ENCODE measurements at places on chromosomes 13 and 19.

DNA sequence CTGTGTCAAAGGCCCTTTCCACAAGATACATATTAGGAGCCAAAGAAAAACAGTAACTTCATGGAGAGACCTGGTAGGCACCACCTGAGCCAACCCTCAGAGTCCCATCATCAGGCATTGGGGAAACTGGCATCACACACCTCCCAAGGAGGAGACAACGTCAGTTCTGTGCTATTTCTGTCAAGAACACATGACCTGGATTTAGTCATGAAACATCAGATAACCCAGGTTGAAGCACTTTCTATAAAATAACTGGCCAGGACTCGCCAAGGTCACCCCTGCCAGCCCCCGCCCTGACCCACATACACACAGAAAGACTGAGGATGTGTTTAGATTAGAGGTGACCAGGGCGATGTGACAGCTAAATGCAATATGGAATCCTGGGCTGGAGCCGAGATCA lies 35.6 kb downstream of the COL4A1 start:
- no peak for DNase-seq

GRCh38 chr13:46679369-46680120 lies 117.4 kb downstream of the ESD start:
- DNase-seq, result peak; percentile 58

GRCh38 chr13:110319397-110319773 lies 12.3 kb downstream of the COL4A2 start:
- DNase-seq, result no peak

- no peak for DNase-seq
Observed at GRCh38 chr13:31444266-31444856, 244.6 kb downstream of the B3GLCT start.

DNA sequence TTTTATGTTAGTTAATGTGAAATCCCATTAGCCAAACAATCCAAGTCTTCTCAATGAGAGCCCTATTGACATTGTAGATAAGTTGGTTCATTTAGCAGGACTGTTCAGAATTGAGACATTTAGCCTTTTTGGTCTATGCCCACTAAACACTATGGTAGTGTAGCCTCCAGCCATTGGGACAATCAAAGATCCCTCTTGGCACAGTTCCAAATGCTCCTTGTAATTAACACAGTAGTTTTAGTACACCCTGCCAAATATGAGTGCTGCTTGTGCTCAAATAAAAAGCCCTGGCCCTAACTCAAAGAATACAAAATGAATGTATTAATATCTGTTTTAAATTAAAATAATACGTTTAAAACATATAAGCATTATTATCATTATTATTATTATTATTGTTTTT lies 15.4 kb upstream of the FAM216B start:
- DNase-seq, result no peak
